HTR-8/SVneo (cell line): ENCODE measurements at places on chromosomes 7 and 10.

DNA sequence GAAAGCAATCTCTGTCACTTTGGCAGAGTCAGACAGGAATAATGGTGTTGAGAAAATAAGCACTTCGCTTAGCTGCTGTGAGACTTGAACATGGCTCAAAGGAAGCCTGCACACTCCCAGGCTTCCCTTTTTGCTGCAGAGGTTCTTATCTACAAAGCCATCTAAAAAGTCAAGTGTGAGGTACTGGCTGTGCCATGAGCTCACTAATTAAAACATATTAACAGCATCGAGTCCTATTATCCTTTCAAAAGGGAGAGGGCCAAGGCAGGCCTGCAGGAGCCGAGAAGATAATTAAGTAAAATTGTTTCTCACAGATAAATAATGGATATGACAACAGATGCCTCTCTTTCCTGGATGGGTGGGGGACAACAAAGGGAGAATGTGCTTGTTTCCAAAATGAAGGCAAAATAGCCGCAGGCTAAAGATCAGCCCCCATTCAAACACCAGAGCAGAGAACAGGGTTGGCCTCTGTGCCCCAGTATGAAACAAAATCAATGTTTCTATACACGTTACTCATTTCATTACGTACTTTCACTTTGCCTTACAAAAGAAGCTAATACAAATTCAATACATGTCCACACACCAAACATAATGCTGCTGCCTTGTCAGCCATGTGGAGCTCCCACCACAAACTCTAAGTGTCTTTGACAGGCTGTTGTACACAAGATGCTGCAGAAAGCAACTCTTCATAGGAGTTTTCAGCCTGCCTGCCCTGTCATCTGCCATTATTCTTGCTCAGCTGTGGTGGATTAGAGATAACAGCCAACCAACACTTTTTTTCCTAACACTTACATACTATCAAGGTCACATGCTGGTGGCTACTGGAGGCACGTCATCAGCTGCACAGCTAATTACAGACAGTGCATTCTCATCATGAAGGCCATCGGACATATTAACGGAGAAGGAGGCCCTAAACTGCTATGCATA lies 55.3 kb downstream of the ELAPOR2 start:
- no peak for DNase-seq

- DNase-seq, result peak; percentile 34
These were observed 78.6 kb downstream of the LCOR start for GRCh38 chr10:96910488-96911395.

GRCh38 chr7:141709318-141709717 lies 1.2 kb downstream of the WEE2 start:
- DNase-seq, result no peak

- DNase-seq, result no peak
These were observed 27.6 kb upstream of the PRKG1 start for GRCh38 chr10:51046654-51047053.

DNA sequence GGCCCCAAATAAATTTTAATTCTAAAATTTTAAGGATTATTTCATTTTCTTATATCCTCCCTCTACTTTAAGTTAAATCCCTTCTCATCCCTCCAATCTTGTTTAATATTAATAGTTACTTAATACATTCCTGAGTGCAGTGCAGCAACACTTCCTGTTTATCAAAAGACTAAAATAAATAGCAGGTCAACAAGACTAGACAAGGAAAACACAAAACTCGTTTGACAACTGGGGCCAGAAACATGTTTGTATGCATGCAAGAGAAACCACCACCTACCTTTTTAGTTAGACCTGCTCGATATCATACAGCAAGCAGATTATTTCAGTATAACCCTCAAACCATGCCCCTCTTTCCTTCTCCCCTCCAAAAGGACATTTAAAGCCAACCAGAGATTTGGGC lies 95.8 kb downstream of the PARD3 start:
- no peak for DNase-seq

- DNase-seq, result no peak
These were observed 176.4 kb upstream of the RHEB start for GRCh38 chr7:151695951-151696541.

DNA sequence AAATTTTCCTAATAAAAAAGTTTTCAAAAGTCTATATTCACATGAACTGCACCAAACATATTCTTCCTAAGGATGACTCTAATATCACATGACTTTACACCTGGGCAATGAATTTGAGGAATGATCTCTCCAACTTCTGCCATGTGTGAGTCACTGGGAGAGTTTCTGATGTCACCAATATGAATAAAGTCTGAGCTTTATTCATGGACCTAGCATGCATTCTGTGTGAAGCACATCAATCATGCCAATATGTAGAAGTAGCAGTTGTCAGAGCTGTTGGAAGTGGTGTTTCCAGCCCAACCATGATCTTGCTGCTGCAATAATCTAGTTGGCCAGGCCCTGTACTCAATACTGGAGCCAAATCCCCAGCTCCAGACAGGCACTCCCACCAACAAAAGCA lies 91.7 kb upstream of the IFRD1 start:
- DNase-seq, result no peak

GRCh38 chr10:17536221-17536620 lies 81.0 kb downstream of the HACD1 start:
- no peak for DNase-seq

DNA sequence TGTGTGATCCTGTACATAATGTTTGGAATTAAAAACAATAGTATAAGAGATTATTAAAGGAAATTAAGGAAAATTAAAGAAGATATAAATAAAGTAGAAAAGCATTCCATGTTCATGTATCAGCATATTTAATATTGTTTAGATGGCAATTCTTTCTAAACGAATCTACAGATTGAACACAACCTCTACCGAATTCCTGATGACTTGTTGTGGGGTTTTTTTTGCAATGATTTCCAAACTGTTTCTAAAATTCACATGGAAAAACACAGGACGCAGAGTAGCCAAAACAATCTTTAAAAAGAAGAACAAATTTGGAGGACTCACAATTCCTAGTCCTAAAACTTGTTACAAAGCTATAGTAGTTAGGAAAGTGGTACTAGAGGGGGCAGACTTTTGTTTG lies 573.4 kb upstream of the IGFBP3 start:
- DNase-seq, result no peak

- DNase-seq, result no peak
These were observed 17.0 kb upstream of the CASD1 start for GRCh38 chr7:94492601-94493000.
